ENCODE measurements at places on chromosomes 4 and X.

GRCh38 chr4:37477126-37477525 lies 209.1 kb downstream of the RELL1 start:
- peak; percentile 48 for DNase-seq

GRCh38 chr4:121321466-121321865 lies 59.4 kb downstream of the QRFPR start:
- DNase-seq = no peak

- no peak for DNase-seq
Measured at GRCh38 chr4:148330724-148331123, 111.5 kb downstream of the NR3C2 start.

GRCh38 chr4:123673971-123674370 lies 277.4 kb downstream of the SPRY1 start:
- DNase-seq = no peak

- no peak for DNase-seq
Measured at GRCh38 chr4:124282301-124282898, 430.1 kb downstream of the ANKRD50 start.

DNA sequence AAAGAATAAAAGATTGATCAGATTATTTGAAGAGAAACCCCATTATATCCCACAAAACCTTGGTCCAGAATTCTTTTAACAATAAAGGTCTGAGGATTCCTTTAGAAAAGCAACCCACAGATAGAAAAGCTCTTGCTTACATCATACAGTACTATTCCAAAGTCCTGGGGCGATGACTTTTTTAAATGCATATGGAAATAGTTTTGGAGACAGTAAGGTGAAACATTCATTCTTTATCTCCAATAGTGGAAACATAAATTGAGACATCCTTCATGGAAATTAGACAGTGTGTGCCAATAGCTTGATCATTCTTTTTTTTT lies 85.7 kb upstream of the UCP1 start:
- DNase-seq = no peak

DNA sequence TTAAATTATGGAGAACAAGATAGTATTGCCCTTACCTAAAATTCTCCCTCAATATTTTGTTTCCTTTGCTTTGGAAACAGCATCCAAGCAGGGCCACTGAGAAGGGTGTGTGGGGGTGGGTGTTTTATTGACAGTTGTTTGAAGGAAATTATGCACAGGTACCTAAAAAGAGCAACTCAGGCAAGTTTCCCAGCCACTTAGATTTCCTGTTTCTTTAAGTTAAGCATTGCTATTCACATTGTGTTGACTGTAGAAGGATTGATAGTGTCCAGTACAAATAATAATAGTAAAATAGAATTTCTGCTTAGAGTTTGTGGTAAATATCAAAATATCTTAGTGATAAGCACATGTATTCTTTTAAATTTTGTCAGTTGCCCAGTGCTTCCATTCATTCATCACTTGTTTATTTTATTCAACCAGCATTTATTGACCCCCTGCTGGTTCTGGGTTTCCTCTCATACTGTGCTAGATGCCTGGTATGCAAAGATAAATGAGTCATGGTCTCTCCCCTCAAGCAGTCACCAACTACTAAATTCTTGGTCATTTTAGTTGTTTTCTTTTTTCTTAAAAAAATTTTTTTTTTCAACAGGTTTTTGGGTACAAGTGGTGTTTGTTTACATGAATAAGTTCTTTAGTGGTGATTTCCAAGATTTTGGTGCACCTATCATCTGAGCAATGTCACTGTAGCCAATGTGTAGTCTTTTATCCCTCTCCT lies 50.0 kb downstream of the GALNT7 start:
- DNase-seq = peak; percentile 20

GRCh38 chr4:170026253-170027021 lies at the start of gene MFAP3L:
TSS of gene MFAP3L (minus strand) at chr4:170026395. CDS start at chr4:170005877, 20,518 bp downstream.
- DNase-seq = peak; percentile 54

DNA sequence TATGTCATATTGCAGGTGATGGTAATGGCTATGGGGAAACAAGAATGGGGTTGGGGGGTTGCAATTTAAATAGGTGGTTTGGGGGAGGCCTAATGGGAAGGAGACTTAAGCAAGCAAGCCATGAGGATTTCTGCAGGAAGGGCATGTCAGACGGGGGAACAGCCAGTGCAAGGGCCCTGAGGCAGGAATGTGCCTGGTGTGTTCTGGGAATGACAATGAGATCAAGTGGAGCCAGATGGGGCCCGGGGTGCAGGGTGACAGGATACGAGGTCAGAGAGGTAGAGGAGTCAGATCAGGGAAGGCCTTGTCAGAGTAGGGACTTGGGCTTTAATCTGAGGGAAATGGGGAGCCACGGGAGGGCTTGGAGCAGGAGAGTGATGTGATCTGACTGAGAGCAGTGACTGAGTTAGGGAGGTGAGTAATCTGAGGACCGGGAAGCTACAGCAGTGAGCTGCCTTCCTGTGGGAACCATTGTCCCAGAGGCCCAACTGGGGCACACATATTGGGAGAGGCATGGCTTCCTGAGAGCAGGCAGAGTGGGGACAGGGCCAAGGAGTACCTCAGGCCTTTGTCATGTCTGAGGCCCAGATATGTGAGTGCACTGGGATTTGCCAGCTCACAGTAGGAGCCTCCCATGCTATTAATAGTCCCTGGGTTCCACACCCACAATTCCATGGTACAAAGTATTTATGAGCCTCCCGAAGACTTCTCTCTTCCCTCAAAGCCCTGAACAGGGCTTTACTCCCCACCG lies 139.8 kb downstream of the BCOR start:
- no peak for DNase-seq

- DNase-seq = no peak
Measured at GRCh38 chrX:93637591-93637990, 35.8 kb downstream of the NAP1L3 start.

DNA sequence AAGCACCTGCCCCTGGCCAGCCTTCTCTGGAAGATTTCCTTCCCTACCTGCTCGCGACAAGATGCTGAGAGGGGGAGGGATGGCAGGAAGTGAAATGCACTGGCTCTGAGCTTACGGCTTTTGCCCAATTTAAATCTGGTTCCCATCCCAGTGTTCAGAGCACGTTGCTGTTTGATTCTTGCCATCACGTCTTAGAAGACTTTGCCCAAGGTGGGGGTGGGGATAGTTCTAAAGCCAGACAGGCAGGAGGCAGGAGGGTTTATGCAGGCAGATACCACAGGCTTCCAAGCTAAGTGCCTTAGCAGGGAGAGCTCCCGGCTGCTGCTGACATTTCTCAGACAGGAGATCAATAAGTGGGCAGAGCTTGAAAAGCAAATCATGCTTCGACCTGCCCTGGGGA lies 393.9 kb downstream of the MID1IP1 start:
- DNase-seq = no peak

DNA sequence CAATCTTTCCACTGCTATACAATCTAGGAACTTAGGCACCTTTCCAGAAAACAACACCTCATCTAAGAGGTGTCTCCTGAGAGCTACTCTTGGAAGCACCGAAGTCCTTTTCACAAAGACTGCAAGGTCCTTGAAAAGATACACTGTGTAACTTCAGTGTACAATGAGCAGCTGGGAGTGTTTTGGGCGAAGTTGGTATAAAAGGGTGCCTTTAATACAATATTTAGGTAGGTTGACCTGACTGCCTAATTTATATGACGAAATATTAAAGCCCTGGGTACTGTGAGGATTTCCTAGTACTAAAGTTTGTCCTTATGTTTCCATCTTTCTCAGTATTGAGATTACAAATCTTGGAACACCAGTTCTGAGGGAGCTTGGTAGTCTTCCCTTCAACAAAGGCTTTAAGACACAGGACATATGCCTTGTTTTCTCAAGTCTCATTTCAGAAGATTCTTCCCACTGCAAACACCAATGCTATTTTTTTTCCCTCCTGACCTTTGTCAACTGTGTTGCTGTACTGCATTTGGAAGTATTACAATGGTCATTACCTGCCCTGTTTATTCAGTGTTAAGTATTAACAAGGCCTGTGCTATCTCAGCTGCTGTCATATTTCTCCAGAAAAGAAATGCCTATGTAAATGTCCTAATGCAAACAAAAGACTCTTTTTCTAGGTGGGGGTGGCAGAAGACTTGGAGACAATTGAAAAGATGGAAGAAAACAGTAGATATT lies 134.2 kb downstream of the MAML3 start:
- DNase-seq = peak; percentile 48

DNA sequence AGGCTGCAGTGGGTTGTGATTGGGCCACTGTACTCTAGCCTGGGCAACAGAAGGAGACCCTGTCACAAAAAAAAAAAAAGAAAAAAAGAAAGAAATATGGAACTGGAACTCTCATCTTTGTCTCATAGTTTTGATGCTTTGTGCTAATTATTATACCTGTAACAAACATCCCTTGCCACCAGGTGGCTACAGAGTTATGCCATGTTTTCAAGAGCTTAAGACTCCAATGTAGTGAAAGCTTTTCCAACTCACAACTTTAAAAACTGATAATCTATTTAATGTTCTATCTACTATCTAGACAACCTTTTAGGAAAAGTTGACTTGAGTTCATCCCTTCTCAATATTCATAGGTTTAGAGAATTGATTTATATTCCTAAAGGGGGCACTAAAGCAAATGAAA lies 42.4 kb downstream of the HTR2C start:
- no peak for DNase-seq

DNA sequence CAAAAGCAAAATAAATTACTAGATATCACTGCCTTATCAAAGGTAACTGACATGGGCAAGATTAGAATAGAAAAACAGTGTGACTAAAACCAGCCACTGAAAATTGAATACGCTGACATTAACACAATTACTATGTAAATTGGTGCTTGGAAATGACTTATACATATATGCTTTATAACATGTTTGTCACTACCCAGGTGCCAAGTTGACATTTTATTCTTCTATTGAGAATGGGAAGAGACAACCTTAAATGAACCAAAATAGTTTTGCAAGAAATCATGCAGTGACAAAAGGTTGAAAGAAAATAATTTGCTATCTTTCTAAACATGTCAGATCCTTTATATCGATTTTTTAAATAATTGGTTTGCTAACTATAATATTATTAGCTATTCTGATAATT lies 510.1 kb downstream of the GALNTL6 start:
- no peak for DNase-seq

GRCh38 chrX:54413753-54414152 lies 26.5 kb upstream of the TSR2 start:
- DNase-seq = no peak

DNA sequence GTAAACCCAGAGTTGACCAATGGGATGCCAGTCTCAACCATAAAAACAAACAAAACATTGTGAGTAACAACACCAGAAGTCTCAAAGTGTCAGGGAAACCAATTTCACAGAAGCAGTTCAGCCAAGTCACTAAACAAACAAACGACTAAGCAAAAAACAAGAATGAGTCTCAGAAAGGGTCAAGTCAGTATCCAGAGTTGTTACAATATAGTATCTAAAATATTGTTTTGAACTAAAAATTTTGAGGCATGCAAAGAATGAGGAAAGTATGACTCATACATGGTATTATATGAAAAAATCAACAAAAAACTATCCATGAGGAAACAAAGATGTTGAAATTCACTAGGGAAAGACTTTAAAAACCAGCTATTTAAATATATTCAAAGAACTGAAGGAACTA lies 70.6 kb downstream of the AR start:
- no peak for DNase-seq

DNA sequence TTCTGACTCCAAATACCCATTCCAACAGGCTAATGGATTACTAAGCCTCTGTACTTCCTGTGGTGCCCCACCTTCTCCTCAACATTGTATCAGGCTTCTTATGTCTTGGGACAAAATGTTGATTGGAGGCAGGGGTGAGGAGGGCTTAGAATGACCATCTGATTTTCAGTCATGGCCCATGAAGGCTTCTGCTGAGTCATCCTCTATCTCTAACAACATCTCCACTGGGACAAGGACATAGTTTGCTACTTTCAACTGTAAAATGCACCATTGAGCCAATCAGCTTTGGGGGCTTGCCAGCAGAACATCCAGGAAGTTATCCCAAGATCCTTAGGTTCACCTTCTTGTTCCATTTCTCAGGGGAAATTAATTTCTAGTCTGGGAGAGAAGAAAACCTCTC lies 29.5 kb downstream of the MAGEB17 start:
- no peak for DNase-seq

GRCh38 chrX:119303137-119303536 lies 67.1 kb downstream of the PGRMC1 start:
- peak; percentile 79 for DNase-seq

- no peak for DNase-seq
Measured at GRCh38 chrX:132333351-132333750, 114.1 kb upstream of the RAP2C start.

DNA sequence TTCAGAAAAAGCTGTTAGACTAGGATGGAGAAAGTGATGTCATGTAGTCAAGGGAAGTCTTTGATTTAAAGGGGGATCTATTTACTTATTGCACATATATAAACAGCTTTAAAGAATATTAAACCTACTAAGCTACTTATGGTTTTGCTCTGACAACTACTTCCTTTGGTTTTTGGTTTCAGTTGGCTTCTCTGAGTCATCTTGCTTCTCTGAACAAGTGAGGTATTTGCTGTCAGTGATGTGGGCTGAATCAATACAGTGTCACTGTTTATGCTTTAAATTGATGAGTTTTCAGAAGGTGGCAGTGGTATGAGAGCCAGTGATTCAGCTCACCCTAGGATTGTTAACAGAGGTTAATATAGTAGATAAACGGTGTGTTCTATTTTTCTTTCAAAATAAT lies 75.1 kb downstream of the CEP44 start:
- no peak for DNase-seq

GRCh38 chr4:183430317-183430993 lies 14.0 kb upstream of the CDKN2AIP start:
- DNase-seq = no peak

- no peak for DNase-seq
Measured at GRCh38 chrX:39125834-39126233, 324.6 kb downstream of the MID1IP1 start.

DNA sequence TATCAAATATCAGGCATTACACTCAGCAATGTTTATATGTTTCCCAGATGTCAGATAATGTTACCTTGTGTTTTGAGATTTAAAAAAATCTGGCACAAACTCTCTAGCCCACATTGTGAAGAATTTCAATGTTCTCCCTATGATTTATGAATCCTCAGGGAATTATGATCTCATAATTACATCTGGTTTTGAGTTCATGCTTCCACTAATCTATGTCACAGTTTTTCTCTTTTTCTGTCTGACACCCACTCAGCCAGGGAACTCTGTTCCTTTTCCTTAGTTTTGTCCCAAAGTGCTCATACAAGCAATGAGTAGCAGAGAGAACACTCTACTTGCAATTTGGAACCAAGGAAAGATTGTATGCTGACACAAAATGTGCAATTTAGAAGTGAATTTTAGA lies 212.1 kb upstream of the POF1B start:
- DNase-seq = no peak

DNA sequence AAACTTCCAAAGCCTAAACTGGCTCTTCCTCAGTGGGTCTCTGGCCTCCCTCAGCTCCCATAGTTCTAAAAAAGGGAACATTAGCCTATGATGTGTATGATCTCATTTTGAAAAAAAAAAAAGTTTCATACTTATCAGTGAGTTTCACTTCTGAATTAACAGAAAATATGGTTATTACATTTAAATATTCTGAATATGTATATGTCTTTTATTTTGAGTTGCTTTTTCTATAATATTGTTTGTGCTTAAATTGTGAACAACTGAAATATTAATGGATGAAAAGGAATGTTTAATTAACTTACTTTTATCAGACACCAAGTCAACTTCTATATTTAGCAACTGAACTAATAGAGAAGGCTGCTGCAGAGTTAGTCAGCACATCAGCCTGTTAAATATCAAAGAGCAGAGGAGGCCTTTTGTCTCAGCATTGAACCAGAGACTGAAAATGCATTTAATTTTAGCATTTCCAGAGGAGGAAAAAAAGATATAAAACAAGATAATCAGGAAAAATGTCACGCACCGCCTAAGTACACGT lies 20.4 kb upstream of the FHL1 start:
- DNase-seq = no peak
